ENCODE measurements at places on chromosomes 12 and 14. TPM values are rescaled to one million over a fixed set of nuclear protein-coding genes. Genes with fewer than 3 reads are reported as not detected.

Gene PMCH
- 0.61 TPM for total RNA-seq

Gene GDF3
- total RNA-seq = not detected

Gene SH2B3
- total RNA-seq = 75.7 TPM

Gene STYK1
- total RNA-seq = 5.0 TPM

Gene RD3L
- not detected for total RNA-seq

Gene MDM2
- total RNA-seq = 278 TPM

Gene RPS26
- total RNA-seq = 189 TPM

Gene RDH5
- 2.0 TPM for total RNA-seq

Gene P2RX7
- 0.65 TPM for total RNA-seq

Gene PLEKHG7
- not detected for total RNA-seq

Gene KRT85
- total RNA-seq = not detected

Gene SLCO1C1
- 0.46 TPM for total RNA-seq

Gene RPL41
- total RNA-seq = 2,932 TPM

Gene NTF3
- total RNA-seq = 0.32 TPM

Gene AJUBA
- total RNA-seq = 53.6 TPM

Gene JAG2
- 41.9 TPM for total RNA-seq

Gene HOXC9
- not detected for total RNA-seq

Gene TPH2
- total RNA-seq = not detected

Gene TRIM9
- not detected for total RNA-seq
